Kidney (tissue), 22 donors: ENCODE measurements at places on chromosomes 11 and 22. TPM values are rescaled to one million over a fixed set of nuclear protein-coding genes. Genes with fewer than 3 reads are reported as not detected.

The DEPDC7 gene
- total RNA-seq, result 2.4 TPM

The MS4A6E gene
- total RNA-seq, result 0.38 TPM

The ZC3H12C gene
- total RNA-seq, result 14.3 TPM

The MAFF gene
- total RNA-seq, result 23.4 TPM

The CARNS1 gene
- 1.7 TPM for total RNA-seq

GRCh38 chr11:95699631-95700470 is 89.7 kb downstream of the FAM76B start:
- no peak for DNase-seq

DNA sequence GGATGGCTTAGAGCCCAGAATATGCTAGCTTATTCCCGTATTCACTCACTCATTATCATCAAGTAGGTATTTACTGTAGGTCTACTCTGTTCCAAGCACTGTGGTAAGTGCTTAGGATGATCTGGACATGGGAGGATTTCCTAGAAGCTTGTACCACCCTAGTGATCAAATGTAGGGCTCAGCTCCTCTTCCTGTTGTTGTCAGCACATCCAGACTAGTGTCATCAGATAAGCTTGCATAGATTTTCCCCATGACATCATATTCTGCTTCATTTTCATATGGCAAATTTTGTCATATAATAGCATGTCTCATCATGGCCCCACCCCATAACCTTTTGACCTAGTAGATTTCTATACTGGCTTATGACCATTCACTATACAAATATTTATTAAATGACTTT is 19.3 kb upstream of the NUCB2 start:
- DNase-seq, result no peak

DNA sequence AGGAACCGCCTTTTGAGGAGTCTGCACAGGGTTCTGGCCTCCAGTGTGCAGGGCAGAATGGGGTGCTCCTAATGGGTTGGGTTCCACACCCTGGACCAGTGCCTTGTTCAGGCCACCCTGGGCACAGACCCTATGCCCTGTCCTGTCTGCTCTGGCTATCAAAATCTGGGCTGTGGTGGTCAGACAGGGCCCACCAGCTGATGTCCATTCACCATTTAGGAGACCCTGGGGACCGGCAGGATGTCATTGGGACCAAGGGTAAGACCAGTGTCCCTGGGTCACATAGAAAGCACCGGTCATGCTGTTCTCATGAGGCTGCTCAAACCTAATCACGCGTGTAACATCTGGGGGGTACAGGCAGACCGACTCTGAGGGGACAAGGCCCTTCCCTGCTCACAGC is 37.3 kb downstream of the PARVG start:
- no peak for DNase-seq

DNA sequence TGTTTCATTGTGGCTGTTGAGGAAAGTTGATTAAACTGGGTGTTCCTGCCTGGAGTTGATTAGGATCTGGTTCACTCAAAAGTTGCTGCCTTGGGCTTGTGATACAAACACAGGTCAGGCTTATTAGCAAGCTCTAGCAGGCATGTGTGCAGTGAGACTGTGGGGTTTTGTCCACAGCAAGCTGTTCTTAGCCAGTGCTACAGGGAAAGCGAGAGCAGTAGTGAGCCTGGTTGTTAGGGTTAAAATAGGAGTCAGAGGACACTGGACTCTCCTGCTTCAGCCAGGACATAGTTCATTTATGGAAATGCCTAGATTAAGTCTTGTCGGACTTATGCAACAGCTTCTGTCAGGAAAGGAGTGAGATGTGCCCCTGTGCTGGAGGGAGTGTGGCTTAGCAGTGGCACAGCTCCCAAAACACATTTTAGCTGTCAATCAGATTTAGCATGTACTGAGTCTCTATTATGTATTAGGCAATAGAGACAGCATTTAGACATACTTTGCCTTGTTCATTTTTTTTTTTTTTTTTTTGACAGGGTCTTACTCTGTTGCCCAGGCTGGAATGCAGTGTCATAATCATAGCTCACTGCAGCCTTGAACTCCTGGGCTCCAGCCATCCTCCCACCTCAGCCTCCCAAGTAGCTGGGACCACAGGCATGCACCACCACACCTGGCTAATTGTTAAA is 8.7 kb downstream of the SNRPD3 start:
- DNase-seq, result no peak

GRCh38 chr11:130194241-130195023 is 34.9 kb downstream of the ST14 start:
- no peak for DNase-seq

DNA sequence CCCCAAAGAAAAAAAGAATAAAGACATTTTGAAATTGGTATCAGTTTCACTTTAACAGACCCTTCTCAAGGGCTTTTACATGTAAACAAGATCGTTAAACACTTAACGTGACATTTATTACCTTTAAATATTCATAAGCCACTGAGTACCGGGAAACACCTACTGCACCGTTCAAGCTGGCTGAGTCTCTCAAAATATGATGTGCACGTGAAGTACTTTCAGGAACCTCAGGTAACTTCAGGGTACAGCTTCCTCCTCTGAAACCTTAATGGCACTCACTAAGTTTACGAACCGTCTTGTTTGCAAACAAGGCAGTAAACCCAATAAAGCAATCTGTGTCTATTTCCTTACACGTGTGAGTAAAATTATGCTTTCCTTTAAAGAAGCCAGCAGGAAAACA is 105.5 kb upstream of the TENM4 start:
- DNase-seq, result no peak

DNA sequence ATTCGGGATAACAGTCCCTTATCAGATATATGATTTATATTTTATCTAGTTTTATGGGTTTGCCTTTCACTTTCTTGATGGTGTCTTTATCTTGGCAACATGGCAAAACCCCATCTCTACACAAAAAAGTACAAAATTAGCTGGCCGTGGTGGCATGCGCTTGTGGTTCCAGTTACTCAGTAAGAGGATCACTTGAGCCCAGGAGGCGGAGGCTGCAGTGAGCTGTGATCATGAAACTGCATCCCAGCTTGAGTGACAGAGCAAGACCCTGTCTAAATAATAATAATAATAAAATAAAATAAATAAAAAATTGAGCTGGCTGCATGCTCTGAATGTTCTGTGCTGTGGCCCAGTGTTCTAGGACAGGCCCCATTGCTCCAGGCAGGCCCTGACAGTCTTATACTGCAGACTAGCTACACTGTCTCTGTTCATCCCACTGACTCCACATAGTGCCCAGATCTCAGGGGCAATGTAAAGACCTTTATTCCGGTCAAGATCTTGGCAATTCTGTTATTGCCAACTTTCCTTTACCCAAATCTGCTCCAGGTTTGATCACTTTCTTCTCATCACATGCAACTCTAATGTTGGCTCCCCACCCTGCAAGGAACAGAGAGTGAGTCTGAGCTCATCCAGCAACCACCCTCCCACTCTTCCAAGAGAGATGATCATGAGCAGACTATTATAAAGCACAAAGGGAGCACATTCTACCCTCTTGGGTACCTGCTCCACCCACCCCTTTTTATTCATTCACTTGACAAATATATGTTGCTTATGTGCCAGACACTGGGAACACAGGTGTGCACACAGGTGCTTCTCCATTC is 8.8 kb downstream of the HSPA8 start:
- no peak for DNase-seq

DNA sequence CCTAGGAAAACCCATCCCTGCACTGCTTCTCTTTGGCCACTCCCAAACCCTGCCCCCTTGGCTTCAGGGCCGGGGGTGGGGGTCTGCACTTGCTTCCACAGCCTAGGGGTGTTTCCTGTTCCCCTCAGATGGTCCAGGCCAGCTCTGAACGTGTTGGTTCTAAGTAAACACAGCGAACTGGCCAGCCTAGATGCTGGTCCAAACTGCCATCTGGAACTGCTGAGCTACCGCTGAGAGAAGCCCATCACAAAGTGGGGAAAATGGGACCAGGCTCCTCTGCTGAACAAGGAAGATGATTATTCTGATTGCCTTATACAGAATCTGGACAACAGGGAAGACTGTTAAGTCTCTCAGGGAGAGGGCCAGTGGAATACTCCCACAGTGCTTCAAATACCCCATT is 23.5 kb upstream of the YPEL1 start:
- no peak for DNase-seq

GRCh38 chr11:100734743-100735527 is 47.8 kb downstream of the ARHGAP42 start:
- DNase-seq, result no peak
